ENCODE measurements at places on chromosomes 4 and X. TPM values are rescaled to one million over a fixed set of nuclear protein-coding genes. Genes with fewer than 3 reads are reported as not detected.
A peak's percentile ranks its signal among the peaks of the same experiment; 100 is the strongest.

GRCh38 chr4:15291122-15291521, 136.7 kb upstream of the C1QTNF7 start:
- DNase-seq = no peak

- no peak for DNase-seq
These were observed 423.9 kb downstream of the PABPC4L start for GRCh38 chr4:133777661-133778060.

GRCh38 chr4:122742933-122743829, 10.7 kb downstream of the BBS12 start:
- DNase-seq = no peak

DNA sequence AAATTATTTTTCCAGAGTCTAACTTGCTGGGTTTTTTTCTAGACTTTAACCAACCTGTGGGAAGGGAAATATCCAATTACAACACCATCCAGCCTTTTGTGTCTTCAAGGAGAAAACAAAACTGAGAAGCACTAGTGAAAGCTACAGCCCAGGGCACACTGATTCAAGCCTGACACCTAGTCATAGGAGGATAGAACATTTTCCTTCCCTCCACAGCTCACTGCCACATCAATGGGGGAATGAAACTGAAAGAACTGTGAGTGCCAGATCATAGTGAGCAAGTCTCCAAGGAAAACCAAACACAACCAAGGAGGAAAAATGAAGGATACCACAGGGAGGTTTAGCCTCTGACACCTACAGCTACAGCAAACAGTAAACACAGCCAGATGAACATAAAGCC, 43.3 kb upstream of the MAGEA8 start:
- no peak for DNase-seq

DNA sequence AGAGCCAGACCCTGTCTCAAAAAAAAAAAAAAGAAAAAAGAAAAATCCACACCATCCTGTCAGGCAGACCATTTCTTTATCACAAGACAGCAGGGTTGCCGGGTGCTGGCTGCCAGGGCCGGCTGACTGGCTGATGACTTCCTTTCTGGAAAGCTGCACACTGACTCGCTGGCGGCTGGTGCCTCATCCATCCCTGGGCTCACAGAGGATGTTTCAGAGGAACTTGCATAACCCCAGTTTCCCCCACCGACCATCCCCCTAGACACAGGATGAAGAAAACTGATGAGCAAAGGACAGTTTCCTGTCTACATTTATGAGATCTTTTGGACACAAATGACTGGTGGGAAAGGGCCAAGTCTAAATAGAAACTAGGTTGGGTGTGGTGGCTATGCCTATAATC, 14.1 kb downstream of the HPSE start:
- DNase-seq = peak; percentile 90

- DNase-seq = peak; percentile 95
These were observed at the start of gene TMEM144 for GRCh38 chr4:158209825-158210807. TMEM144 (plus strand) TSS chr4:158210486; CDS start chr4:158212668, 2,182 bp downstream.

RBMXL3 gene
- total RNA-seq = not detected

GRCh38 chr4:102399021-102399420, 53.7 kb upstream of the SLC39A8 start:
- no peak for DNase-seq

DNA sequence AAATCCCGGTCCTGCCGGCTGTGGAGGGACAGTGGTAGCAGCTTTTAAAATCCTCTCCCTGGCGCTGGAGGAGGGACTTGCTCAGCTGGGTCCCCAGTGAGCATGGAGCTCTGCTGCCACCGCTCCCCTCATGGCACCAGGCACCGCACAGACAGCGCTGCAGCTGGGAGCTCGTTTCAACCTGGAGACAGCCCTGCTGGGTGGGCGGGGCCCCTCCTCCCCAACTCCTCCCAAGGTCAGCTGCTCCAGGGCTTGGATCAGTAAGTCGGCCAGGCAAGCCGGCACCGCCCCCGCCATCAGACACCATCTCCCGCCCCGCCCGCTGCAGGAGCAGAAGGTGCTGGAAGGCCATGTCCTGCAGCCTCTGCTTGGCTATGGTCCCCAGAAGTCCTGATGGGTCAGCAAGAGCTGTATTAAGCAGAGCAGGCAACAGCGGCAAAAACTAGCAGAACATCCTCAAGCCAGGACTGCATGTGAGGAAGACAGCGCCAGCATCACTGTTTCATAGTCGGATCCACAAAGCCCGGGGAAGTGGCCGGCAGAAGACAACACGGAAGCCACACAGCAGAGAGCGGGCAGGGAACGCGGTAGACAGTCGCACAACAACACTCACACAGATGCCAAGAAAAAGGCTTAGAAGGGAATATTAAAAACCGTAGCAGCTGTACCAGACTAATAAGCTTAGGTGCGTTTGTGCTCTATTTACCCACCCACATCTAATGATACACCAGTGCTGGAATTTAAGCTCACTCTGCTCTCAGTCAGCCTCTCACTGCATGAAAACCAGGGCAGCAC, 16.2 kb downstream of the ZFYVE28 start:
- DNase-seq = no peak

COX7B2 gene
- total RNA-seq = not detected

- no peak for DNase-seq
These were observed 348.5 kb upstream of the NR3C2 start for GRCh38 chr4:148790691-148791090.

ART3 gene
- total RNA-seq = not detected

XKRX gene
- total RNA-seq = not detected

EFHC2 gene
- 0.29 TPM for total RNA-seq

GRCh38 chr4:6504900-6505496, 32.6 kb upstream of the PPP2R2C start:
- DNase-seq = no peak

DNA sequence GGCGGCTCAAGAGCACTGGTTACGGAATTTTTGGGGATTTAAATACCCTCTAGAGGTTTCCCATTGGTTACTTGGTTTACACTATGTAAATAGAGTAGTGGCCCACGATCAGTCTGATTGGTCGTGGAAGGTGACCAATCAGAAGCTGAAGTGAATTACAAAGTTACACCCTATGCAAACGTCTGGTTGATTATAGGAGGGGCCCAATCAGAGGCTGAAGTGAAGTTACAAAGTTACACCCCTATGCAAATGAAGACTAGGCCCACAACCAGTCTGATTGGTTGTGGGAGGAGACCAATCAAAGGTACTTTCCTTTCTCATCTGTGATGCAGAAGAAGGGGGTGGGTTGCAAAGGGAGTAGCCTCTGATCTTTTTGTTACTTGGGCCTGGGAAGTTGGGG, 45.1 kb upstream of the HSD17B10 start:
- DNase-seq = no peak

GRCh38 chr4:85522836-85523235, 47.9 kb downstream of the ARHGAP24 start:
- DNase-seq = no peak

- no peak for DNase-seq
These were observed 194.0 kb upstream of the MAB21L2 start for GRCh38 chr4:150387981-150388380.

TMEM165 gene
- total RNA-seq = 211 TPM

GRCh38 chrX:18075603-18076002, 145.1 kb downstream of the BEND2 start:
- no peak for DNase-seq

- DNase-seq = no peak
These were observed 26.7 kb downstream of the FAM156B start for GRCh38 chrX:52923781-52924241.

VSIG4 gene
- total RNA-seq = 448 TPM

- no peak for DNase-seq
These were observed 469 bp downstream of the IRS4 start for GRCh38 chrX:108735679-108736508.

- DNase-seq = peak; percentile 74
These were observed 518 bp downstream of the TACR3 start for GRCh38 chr4:103719105-103719829.

DNA sequence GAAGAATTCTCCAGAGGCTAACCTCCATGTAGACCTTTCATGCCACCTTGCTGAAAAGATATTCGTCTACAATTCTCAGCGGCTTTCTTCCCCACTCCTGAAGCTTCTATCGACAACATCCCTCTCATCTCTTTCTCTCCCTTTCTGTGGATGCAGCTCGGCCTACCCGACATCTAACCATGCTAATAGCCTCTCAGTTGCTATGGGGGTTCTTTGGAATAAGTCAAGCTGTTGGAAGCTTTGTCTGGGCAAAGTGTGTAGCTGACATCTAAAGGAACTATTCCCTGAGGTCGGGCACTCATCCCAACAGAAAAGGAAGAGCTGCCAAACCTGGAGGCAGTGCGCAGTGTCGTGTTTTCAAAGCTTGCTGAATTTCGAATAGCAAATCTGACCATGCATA, 192.1 kb downstream of the RBMX2 start:
- no peak for DNase-seq

MAGEA1 gene
- total RNA-seq = not detected

- no peak for DNase-seq
These were observed 6.1 kb upstream of the CYSLTR1 start for GRCh38 chrX:78333521-78333920.

DNA sequence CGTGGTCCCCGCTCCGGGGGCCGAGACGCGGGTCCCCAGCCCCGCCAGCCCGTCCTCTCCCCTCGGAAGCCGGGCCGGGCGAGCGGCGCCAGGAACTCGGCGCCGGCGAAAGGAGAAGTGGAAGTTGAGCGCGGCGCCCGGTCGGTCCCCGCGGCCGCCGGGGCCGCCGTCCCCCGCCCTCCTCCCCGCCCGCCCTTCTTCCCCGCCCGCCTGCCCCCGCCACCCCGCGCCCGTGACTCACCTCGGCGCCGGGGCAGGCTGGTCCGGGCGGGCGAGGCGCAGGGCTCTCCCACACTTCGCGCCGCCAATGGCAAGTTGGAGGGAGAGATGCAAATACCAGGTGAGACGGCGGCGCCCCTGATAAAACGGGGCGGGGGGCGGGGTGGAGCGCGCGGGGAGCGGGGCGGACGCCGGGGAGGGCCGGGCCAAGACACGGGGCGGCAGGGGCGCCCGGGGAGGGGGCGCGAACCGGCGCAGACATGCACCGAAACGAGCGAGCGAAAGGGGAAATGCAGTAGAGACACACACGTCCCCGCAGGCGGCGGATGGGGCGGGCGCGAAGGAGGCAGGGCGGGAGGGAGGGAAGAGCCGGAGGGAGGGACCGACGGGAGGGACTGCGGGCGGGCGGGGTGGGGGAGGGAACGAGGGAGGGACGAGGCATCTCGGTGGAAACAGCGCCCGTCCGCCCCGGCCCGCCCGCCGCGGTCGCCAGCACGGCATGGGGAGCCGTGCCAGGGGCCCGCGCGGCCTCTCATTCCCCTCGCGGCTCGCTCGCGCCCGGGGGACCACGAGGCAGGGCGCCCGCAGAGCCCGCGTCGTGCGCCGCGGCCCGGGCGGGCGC, at the start of gene ELF4:
TSS of gene ELF4 (minus strand) at position 119 of the 841 bp plus-strand sequence. CDS start 29,167 bp downstream, outside the sequence.
- no peak for DNase-seq

GAGE12J gene
- not detected for total RNA-seq

DNA sequence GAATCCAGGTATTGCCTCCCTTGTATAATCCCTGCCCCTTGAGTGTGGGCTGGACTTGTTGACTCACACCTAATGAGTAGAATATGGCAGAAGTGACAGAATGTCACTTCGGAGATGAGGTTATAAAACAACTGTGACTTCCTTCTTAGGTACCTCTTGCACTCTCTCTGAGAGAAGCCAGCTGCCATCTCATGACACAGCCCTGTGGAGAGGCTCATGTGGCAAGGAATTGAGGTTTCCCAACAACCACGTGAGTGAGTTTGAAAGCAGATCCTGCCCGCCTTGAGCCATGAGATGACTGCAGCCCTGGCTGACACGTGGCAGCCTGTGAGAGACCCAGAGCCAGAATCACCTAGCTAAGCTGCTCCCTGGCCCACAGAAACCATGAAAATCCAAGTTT, 13.5 kb downstream of the ASB11 start:
- DNase-seq = no peak

- no peak for DNase-seq
These were observed 182.5 kb upstream of the ARX start for GRCh38 chrX:25198253-25198652.

GC gene
- total RNA-seq = not detected

DNA sequence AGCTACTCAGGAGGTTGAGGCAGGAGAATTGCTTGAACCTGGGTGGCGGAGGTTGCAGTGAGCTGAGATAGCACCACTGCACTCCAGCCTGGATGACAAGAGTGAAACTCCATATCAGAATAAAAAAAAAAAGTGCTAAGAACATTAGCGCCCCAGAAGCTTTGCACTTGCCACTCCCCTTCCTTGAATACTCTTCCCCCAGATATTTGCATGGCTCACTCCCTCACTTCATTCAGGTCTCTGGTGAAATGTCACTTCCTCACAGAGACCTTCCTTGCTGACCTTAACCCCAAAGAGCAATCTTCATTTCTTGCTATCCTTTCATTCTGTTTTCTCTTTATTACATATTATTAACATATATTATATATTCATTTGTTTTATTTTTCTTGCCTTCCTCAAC, 11.3 kb downstream of the CACNA1F start:
- DNase-seq = no peak

DNA sequence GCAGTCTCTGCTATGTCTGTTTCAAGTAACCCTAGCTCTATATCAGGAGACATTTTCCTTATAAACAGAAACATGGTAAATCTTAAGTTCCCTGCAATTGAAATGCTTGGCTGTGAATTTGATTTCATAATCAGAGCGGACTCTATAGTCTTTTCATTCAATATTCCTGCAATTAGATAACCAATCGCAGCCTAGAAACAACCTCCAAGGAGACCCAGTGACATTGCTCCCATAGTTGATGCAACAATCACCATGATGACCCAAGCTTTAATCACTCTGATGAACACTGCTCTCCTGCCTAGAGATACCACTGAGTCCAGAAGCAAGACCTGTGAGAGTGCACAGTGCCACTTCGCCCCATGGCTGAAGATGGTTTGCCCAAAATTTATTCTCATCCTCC, at the start of gene CABS1:
TSS of gene CABS1 (plus strand) at position 301 of the 400 bp plus-strand sequence. CDS start at position 360, 59 bp downstream.
- DNase-seq = no peak

DNA sequence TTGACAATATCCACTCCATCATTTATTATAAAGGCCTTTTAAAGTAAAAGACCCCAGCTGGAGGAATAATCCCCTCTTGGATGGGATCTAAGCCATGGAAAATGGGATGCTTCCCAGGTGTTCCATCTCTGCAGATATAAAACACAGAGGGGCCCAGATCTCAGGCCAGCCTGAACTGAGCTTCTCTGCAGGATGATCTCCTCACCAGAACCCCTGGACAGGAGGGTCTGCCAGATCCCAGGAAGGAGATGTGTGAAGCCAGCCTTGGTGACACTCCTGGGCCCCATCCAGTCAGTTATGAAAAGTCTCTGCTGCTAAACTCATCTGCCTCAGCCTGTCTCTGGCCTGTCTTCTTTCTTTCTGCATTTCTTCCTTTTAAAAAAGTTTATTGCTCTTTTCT, 56.7 kb downstream of the HTRA3 start:
- DNase-seq = peak; percentile 20

Measured in mesenteric fat pad (tissue), 1 donor.